ENCODE measurements at places on chromosomes 5 and 9.

GRCh38 chr9:95887926-95888497 is 12.5 kb downstream of the ERCC6L2 start:
- no peak for DNase-seq

DNA sequence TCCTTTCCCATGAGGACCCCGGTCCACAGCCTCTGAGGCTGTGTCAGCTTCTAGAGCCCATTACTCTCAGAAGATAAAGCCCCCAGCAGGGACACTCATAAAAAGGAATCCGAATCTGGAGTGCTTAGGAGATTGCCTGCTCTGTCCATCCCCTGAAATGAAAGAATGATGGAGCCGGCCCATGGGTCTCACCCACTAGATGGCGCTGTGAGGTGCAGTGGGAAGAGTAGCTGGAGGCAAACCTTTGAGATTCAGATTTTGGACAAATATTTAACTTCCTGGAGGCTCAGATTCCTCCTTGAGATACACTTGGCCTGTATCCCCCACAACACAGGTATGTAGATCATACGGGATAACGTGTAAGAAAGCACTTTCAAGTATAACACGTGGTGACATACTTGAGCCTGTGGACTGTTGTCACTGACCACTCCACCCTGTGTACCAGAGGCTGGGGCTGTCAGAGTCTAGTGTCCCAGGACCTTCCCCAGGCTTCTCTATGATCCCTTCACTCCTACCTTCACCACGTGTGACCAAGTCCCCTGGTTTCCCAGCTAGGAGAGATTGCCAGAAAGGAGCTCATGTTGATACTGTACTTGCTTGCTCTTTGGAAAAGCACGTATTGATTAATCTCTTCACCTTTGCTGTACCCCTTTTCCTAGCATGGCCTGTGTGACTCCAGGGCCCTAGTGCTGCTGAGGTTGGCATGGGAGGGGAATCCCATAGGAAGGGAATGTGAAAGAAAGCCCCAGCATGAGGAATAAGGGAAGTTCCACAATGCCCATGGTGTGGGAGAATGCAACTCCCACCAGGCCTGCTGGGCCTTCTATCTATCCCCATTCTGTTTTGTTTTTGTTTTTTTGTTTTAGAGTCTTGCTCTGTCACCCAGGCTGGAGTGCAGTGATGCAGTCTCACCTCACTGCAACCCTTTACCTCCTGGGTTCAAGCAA is 32.1 kb downstream of the TRMO start:
- DNase-seq: peak; percentile 72

DNA sequence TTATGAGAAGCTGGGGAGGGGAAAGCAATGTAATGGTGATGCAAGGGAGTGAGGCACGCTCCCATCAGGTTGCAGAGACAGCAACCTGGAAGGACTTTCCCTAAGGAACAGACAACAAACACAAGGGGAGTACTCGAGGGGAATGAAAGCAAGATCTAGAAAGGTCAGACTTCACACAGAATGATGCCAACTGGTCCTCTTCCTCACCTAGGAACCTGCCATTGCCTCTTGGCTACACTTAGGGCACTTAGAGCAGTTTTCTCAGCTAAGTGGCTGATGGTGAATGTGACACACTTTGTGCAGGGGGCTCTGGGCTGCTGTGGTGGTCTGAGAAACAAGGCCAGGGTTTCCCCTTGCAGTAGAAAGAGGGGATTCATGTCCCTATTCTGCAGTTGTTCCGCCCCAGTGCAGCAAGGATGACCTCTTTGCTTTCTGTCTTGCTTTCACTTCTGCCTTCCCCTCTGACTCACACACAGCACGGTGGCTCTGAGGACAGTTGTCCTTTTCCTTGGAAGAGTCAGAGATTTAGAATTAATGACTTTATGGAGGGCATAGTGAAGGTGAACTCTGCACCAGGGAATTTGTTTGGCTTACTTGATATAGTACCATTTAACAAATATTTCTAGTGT is 394.0 kb upstream of the KLF4 start:
- no peak for DNase-seq

DNA sequence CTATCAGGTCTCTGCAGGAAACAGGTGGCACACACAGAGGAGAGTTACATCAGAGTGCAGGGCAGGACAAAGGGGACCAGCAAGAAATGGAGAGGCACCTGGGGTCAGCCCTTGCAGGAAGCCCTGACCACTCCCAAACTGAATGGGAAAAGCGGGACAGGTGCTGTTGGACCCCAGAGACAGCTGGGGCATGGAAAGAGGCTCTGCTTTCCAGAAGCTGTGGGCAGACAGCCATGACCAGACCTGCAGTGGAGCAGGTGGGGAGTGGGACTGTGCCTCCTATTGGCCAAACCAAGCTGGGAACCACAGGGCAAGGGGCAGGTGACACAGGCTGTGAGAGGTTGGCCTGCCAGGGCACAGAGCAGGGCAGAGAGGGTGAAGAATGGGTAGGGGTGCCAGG is 125.8 kb downstream of the BOD1 start:
- no peak for DNase-seq

DNA sequence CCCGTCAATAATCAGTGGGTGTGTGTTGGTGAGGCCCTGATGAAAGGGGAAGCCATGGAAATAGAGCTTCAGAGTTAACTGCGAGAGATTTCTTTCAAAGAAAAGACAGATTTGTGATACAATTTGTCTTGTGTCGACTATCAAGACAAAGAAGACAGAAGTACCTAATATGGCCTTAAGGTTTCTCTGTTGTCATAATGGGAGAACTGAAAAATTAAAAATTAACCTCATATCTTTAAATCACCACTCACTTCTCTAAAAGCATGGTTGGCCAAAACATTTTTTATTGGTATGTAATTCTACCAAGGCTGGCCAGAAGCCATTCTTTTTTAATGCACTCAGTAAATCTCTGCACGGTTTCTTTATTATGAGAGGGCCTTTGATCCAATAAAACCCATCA is 282.9 kb upstream of the WWC1 start:
- no peak for DNase-seq

GRCh38 chr5:35229076-35230037 is 930 bp downstream of the PRLR start:
- no peak for DNase-seq

- DNase-seq: peak; percentile 18
These were observed 68.8 kb downstream of the ELL2 start for GRCh38 chr5:95892784-95893354.

- no peak for DNase-seq
These were observed 344.3 kb downstream of the RAB3C start for GRCh38 chr5:58927181-58927580.

DNA sequence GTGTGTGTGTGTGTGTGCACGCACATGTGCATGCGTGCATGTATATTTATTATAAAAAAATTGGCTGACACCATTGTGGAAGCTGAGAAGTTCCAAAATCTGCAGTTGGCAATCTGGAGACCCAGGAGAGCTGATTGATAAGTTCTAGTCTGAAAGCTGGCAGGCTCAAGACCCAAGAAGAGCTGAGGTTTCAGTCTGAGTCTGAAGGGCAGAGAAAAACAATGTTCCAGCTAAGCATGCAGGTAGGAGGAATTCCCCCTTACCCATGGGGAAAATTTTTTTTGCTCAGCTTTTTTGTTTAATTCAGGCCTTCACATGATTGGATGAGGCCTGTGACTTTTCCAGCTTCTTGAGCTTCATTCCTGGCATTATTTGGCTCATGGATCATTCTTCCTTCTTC is 31.2 kb upstream of the ACTBL2 start:
- no peak for DNase-seq

DNA sequence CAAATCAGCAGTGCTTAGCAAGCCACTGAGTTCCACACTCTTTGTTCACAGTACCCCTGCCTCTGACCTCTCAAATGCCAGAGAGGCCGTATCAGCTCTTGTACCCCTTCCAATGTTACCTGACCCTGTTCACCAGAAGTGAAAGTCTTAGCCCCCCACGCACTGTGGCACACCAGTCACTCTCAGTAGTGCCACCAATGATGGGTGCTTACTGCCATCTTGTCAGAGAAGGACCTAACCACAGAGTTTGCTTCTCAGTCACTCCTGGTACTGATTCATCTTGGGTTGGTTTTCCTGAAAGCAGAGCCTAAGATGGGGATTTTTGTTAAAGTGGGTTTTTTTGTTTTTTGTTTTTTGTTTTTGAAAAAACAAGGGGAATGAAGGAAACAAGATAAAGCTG is 28.8 kb upstream of the PANK3 start:
- DNase-seq: peak; percentile 22

- no peak for DNase-seq
These were observed 6.8 kb downstream of the DCP2 start for GRCh38 chr5:112983363-112983762.

- peak; percentile 74 for DNase-seq
These were observed 19.6 kb downstream of the QSOX2 start for GRCh38 chr9:136225748-136226679.

DNA sequence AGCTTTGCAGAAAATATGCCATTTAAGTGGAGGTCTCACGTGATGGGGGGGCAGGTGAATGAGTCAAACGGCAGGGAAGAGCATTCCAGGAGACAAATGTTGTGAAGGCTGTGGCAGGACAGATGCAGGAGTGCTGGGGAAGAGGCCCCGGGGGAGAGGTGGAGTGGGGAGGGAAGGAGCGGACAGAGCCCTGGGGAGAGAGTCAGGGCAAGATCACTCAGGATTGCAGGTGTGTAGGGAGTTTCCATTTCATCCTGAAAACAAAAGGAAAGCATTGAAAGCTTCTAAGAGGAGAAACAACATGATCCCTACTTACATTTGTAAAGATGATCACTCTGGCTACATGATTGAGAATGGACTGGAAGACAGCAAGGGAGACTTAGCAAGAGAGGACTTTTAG is 323.3 kb downstream of the ASTN2 start:
- DNase-seq: no peak

- no peak for DNase-seq
These were observed 12.1 kb upstream of the CAAP1 start for GRCh38 chr9:26904671-26905070.

DNA sequence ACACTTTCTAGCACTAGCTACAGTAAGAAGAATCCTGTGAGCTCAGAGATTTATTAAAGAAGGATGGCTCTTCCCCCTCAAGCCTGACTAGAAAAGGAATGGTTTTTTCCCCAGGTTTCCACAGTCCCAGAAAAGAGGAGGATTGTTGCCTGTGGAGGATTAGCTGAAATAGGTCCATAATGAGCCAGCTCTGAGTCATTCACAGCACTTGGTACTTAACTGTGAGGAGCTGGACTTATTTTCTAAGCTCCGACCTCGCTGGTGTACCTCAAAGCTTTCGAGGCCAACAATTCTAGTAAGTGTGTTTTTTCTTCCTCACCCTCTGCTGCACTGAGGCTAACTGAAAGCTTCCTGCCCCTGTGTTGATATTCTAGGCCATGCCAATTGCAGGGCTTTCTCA is 222.5 kb upstream of the IL12B start:
- no peak for DNase-seq

- peak; percentile 92 for DNase-seq
These were observed 14.6 kb downstream of the LCN10 start for GRCh38 chr9:136728080-136728547.

DNA sequence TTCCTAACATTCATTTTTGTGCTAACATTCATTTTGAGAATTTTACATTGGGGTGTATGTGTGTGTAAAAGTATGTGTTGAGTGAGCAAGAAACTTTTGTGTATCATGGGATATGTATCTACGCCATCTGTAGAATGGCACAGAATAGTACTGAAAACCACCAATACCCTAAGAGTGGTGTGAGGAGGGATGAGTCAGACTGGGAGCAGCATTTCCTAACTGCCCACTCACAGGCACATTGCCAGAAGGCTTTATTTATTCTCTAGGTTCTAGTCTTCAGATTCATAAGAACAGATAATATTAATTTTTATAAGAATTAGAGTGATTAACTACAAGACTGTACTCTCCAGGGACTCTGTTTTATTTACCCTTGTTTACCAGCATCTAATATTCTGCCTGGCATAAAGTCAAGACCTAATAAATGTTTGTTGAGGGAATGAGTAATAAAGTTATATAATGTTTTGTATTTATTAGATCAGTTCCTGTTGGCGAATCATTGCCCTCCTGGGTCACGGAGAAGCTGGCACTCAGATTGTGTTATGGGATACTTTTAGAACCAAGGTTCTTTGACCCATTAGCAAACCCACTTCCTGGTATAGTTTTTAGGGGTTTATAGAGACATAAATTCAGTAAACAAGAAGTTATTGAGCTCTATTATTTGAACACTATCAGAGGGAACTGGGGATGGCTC is 159.1 kb upstream of the PPP2R2B start:
- no peak for DNase-seq

DNA sequence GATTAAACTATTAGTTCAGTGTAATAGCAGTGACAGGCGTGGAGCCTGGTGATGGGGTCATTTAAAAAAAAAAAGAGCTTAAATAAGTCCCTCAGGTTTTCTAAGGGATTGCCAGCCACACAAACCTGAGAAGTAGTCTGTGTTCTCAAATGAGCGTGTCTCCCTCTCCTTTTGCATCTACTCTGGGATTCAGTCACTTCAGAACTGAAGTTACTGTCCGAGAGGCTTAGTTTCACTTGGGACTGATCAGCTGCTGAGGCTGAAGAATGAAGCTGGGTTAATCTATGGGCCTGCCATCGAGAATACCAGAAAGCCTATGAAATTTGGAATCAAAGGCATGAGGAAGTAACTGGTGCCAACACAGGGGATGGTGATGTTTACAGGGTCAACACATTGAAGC is 310.1 kb downstream of the ADAMTS6 start:
- DNase-seq: no peak

- DNase-seq: no peak
These were observed 20.1 kb downstream of the DAPK1 start for GRCh38 chr9:87517732-87518131.

GRCh38 chr9:12860998-12861397 is 86.2 kb downstream of the LURAP1L start:
- DNase-seq: no peak

GRCh38 chr9:133598978-133599377 is 10.2 kb downstream of the FAM163B start:
- no peak for DNase-seq

- DNase-seq: peak; percentile 25
These were observed at the start of gene LIFR for GRCh38 chr5:38556599-38557307. Gene LIFR (minus strand): TSS chr5:38556646. CDS start chr5:38530647, 25,999 bp downstream.

- no peak for DNase-seq
These were observed 17.8 kb upstream of the SLCO4C1 start for GRCh38 chr5:102313912-102314311.

- DNase-seq: peak; percentile 9
These were observed 1.9 kb upstream of the ANKRD18A start for GRCh38 chr9:38622288-38622674.

DNA sequence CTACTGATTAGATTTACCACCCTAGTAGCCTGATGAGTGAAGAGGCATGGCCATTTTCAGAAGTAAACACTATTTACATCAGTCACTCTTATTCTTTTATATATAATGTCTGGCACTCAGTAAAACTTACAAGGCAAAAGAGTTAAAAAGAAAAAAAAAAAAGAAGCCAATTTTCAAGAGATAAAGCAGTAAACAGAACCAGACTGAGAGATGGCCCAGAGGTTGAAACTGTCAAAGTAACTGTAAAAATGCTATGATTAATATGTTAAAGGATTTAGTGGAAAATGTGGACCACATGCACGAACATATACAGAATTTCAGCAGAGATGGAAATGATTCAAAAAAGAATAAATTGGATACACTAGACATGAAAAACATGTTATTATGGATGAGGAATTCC is 6.4 kb upstream of the GPR150 start:
- no peak for DNase-seq
